LHCN-M2 (cell line): ENCODE measurements at places on chromosomes 1 and 21.

GRCh38 chr1:36585569-36586548 lies 103.1 kb upstream of the CSF3R start:
- DNase-seq = no peak

GRCh38 chr1:151568626-151569088 lies 28.5 kb downstream of the TUFT1 start:
- DNase-seq = no peak

DNA sequence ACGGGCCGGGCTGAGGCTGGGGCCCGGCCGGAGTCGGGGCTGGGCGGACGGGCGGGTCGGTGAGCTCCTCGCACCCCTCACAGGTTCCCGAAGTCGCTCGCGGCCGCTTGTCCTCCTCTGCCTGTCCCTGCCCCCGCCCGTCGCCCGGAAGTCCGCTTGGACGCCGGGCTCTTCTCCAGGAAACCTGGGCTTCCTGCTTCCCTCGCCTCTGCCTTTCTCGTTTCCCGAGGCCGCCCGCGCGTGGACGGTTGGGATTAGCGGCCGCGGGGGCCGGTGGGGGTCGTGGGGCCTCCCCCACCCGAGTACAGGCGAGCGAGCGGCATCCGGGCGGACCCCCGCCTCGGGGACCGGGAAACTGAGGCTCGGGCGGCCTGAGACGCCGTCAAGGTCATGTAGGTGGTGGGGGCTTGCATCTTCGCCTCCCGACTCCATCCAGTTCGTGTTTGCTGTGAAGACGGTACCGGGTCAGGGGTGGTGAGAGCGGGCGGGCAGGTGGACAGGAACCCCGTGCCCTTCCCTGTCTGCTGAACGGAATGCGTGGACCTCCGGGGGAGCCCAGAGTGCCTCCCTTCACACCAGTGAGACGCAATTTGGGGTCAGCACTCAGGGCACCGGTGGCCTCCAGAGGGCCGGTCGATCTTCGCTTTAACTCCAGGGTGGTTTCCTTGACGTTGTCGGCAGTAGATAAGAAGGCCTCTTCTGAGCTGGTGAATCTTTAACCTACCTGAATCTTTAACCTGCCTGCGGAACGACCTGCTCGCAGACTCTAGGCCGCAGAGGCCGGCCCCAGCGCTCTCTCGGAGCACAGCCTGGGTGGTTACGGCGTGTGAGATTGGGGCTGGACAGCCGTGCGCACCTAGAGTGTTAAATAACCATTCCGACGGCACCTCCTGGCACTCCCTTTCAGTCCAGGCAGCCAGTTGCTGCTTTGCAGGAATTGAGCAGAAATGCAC lies 686 bp downstream of the ARF1 start:
- no peak for DNase-seq

GRCh38 chr1:155011004-155011416 lies 8.4 kb downstream of the ZBTB7B start:
- no peak for DNase-seq

GRCh38 chr1:50110151-50110550 lies 1.4 kb downstream of the ELAVL4 start:
- DNase-seq = no peak

GRCh38 chr21:36664662-36664990 lies 34.3 kb upstream of the SIM2 start:
- no peak for DNase-seq

GRCh38 chr21:43697758-43698643 lies 20.9 kb upstream of the PDXK start:
- DNase-seq = peak; percentile 21

DNA sequence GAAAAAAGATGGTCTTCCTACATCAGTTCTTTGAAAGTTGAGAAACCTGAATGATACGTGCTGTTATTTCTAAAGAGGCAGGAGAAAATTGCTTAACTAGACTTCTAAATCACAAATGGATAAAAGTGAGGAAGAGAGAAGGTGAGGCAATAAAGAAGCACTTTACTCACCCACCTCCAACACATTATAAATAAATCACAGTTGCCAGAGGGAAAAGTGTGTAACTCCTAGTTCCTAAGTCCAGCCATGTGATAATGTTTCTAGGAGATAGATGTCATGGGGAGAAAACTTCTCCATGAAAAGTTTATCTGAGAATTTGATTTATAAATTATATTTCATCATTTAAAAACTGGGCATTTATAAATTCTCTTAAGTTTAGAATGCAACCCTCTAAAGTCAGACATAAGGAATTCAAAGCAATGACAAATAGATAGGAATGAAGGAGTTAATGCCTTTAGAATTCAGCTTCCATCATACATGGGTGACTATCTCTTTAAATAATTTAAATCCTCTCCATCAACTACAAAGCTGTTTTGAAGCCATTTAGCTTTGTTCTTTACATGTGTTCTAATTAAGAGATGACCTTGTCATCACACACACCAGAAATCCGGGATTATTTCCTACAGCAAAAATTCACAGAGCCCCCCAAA lies 60.0 kb downstream of the NRIP1 start:
- DNase-seq = no peak
